Activated CD4-positive, alpha-beta T cell treated with anti-CD3 and anti-CD28 coated beads, Interleukin-2, Interleukin-4, amounts not matched to agents 100 ng/mL and 50 ng/mL, durations not matched to agents 16 hours and 8 hours (primary cell): ENCODE measurements at places on chromosomes 11 and 22.

DNA sequence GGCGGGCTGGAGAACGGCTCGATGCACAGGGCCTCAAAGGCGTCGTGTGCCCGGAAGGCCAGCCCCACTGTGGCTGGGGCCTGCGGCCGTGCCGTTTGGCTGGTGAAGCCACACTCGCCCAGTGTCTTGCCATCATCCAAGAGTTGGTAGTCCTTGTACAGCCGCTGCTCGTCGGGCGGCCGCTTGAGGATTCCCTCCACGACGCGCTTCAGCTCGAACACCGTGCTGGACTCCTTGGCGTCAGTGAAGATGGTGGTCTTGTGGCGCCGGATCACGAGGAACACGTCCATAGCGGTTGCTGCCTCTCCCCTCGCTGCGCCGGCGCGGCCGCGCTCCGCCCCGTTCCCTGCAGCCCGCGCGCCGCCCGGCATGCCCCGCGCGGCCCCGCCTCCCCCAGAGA, 30.3 kb upstream of the PRDM10 start:
- DNase-seq = no peak

DNA sequence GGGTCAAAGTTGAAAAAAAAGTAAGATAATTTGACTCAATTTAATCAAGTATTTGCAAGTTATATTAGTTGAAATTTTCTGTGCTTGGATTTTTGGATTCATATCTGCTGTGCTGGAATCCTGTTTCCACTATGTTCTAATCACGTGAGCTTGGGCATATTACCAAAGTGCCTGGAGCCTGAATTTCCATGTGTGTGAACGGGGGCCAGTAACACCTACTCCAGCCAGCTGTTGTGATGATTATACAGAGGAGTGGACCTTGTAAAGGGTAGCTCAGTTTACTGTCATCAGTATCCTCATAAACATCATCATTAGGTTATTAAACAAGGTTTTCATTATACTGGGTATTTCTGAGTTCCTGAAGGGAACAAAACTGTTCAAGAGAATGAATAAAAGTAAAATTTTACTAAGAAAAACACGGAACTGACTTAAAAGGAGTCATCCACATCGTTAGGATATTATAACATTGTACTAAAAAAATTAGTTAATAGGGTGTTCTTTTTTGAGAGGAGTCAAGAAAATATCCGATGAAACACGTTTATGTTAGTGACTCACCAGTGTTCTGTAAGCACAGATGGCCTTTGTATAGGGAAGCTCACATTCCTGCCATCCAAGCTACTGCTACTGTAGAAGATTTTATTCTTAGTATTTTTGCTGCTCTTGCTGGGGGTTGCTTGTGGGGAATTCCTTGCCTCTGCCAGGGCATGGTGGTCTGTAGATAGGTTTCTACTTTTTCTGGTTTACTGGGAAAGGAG, 144.1 kb downstream of the ARHGAP42 start:
- no peak for DNase-seq

DNA sequence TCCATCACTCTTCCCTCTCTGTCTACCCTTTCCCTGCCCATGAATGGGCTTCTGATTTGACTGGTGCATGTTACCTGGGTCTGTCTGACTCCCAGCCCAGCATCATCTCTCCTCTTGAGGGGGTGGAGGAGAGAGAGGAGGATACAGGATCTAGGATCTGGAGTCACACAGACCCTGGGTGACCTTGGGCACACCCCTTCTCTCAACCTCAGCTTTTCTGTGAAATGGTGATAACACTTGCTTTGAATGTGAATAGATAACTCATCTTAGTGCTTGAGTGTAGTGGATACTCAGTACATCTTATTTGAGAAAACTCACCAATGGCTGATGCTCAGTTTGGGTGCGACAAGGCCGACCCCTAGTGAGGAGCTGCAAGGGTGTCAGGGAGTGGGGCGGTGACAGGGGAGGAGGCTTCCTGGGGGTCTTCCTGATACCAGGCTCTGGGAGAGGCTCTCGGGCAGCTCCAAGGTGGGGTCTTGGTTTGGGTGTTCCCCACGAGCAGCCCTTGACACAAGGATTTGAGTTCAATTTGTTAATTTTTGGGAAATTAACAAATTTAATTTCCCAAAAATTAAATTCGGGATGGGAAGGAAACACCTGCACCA, 9.0 kb downstream of the INCENP start:
- DNase-seq = no peak

- no peak for DNase-seq
Measured at GRCh38 chr11:134783234-134783633, 371.2 kb upstream of the B3GAT1 start.

GRCh38 chr22:50481440-50482106, at the start of gene ADM2:
Gene ADM2 (plus strand): TSS chr22:50481543. CDS start chr22:50481848, 305 bp downstream.
- DNase-seq = peak; percentile 37

GRCh38 chr11:9855579-9856287, 191.9 kb downstream of the SWAP70 start:
- DNase-seq = no peak

GRCh38 chr11:127825183-127825582, 762.2 kb downstream of the ETS1 start:
- DNase-seq = no peak

DNA sequence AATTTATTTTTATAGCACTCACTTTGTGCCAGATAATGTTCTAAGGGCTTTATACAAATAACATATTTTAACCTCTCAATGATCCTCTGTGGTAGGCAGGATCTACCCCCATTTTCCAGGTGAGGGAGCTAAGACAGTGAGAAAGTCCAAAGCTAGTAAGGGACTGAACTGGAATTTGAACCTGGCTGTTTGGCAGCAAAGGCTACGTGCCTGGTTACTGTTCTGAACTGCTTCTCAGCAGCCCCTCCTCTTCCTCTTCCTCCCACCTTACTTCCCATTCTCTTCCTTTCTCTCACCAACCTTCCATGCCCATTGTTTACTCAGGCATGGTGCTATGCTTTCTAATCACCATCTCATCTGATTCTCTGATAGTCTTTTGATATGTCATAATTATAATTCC, 82.0 kb downstream of the INSC start:
- no peak for DNase-seq

GRCh38 chr11:134022748-134023147, 46.1 kb upstream of the JAM3 start:
- DNase-seq = no peak

- DNase-seq = no peak
Measured at GRCh38 chr11:32053151-32053888, 37.6 kb upstream of the RCN1 start.

DNA sequence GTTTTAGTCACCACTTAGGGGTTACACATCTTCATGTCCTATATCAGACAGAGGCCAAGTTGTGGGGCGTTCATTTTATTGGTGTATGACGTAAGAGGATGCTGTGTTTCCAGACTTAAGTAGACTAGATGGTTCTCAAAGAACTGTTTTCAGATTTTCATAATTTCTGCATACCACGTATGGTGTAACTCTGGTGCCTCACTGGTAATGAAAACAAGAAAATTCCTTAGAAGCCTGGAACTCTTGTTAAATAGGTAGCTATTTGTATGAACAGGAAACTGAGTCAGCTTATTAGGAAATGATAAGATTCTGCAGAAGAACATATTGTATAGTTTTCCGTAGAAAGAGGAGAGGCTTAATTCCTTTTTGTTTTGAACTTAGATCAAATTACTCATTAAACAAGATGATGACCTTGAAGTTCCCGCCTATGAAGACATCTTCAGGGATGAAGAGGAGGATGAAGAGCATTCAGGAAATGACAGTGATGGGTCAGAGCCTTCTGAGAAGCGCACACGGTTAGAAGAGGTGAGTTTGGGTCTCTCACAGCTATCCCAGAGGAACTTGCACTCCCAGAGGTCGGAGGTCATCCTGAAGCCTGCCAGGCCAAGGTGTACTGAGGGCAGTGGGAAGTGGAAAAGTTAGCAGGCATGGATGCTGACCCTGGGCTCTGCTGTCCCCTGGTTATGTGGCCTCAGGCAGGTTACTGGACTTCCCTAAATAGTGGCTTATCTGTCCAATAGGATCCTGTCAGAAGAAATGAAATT, 3.9 kb downstream of the CDC45 start:
- no peak for DNase-seq

DNA sequence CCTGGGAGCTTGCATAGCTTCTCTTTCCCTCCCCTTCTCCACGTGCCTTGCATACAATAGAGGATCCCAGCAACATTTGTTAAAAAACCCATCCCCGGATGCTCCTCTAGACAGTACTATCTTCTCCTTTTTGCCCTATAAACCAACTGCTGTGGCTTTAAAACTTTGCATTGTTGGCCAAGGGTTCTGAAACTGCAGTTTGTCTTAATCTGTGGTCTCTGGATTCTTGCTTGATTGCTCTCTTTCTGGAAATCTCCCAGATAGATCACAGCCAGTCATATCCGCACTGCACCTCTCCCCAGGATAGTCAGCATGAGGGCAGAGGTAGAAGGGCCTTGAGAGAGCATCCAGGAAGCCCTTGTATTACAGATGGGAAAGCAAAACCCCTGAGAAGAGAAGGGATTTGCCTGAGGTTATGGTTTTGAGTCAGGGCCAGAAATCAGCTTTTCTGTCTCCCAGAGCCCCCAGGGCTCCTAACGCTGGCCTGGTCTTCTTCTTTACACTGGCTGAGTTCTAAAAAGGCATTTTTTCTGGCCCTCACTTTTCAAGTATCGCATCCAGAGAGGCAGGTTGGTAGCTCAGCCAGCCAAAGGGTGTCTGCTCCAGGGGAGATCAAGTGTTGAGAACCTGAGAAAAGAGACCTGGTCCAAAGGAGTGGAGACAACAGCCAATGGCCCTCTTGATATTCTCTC, 70.6 kb downstream of the ADM start:
- DNase-seq = no peak

GRCh38 chr22:22032906-22033802, 50.6 kb upstream of the TOP3B start:
- no peak for DNase-seq

GRCh38 chr22:46202897-46203600, 47.0 kb downstream of the CDPF1 start:
- no peak for DNase-seq

DNA sequence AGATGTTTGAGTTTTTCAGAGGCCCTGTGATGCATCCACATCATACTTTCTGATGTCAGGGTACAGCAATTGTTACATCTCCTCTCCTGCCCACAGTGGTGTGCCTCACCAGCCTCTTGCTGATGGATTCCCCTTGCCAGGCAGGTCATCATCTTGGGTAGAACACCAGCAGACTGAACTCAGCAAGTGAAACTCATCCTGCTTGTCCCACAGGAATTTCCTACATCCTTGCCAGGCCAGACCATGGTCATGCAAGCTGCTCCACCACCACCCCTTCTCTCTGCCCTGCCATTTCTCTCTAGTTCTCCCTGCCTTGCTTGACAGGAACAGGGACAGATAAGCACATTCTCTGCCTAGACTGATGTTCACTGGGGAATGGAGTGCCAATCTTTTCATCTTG, 85.9 kb downstream of the PAX6 start:
- DNase-seq = no peak

- no peak for DNase-seq
Measured at GRCh38 chr22:45564349-45565030, 61.8 kb downstream of the FBLN1 start.

DNA sequence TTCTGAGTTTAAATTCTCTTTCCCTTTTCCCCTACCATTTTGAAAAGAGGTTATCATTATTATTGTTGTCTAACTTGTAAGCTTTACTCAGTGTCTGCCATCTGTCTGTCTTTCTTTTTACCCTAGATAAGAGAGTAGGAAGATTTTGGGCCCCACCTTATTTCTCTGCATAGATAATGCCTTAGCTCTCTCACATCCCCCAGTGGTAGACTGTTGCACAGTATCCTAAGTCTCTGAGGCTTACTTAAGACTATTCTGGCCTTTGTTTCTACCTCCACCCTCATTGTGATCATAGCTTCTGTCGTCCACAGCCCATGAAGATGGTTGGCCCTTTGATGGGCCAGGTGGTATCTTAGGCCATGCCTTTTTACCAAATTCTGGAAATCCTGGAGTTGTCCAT, 3.6 kb upstream of the OR51L1 start:
- DNase-seq = no peak

- DNase-seq = no peak
Measured at GRCh38 chr22:21919526-21920307, 32.9 kb downstream of the PPM1F start.

DNA sequence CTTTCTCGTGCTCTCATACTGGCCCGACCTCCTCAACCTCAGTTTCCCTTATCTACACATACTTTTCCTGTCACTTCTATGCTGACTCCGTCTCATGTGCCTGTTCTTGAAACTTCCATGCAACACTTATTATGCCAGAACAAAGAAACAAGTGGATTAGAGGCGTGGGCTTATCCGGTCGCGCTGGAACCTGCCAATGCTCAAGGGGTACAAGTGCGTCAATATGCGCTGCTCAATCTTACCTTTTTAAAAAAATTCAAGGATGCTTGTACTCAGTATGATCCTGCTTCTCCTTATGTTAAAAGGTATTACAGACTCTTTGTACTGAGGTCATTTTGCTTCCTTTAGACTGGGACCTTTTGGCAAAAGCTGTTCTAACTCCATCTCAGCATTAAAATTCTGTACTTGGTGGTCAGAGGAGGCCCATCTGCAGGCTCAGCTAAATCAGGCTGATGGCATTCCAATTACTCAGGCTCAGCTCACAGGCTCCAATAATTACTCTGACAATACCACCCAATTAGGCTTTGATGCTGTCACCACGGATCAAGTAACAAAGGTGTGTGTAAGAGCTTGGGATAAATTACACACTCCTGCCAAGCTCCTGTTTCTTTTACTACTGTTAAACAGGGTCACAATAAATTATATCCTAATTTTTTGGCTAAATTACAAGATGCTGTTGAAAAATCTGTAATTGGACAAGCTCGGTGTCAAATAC, 26.3 kb upstream of the ALDH3B2 start:
- DNase-seq = no peak

- DNase-seq = no peak
Measured at GRCh38 chr11:12473381-12473780, 96.0 kb downstream of the PARVA start.

- no peak for DNase-seq
Measured at GRCh38 chr11:127710831-127711230, 710.3 kb upstream of the KIRREL3 start.

GRCh38 chr22:47997052-47997590, 1234.7 kb downstream of the TBC1D22A start:
- DNase-seq = no peak

DNA sequence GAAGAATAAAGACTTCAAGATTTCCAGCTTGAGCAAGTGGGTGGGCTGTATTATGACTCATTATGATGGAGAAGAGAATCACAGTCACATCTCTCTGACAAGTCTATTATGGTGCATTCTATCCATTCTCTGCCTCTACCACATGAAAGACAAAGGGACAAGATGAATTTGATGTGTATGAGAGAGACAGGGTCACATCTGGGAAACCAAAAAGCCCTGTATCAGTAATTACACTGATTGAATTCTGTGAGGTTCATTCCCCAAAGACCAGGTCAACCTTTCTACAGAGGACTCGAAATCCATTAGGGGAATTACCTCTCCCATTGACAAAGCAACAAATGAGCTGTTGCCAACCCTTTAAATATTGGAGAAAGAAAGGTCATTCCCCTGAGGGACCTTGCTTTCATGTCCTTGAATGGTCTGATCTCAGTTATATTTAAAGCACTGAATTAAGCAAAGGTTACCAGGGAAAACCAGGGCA, 109.6 kb downstream of the USP35 start:
- no peak for DNase-seq

- no peak for DNase-seq
Measured at GRCh38 chr11:10584071-10584501, 15.6 kb upstream of the LYVE1 start.

GRCh38 chr11:124768914-124769313, 6.8 kb upstream of the ESAM start:
- DNase-seq = no peak

- no peak for DNase-seq
Measured at GRCh38 chr11:33877038-33877437, 14.8 kb downstream of the LMO2 start.
